Hair follicle dermal papilla cell (primary cell): ENCODE measurements at places on chromosomes 2 and 18. TPM values are rescaled to one million over a fixed set of nuclear protein-coding genes. Genes with fewer than 3 reads are reported as not detected.

COBLL1 gene
- 17.1 and 20.3 TPM in 2 replicates for total RNA-seq

SKOR2 gene
- not detected in 2 replicates for total RNA-seq

C2orf81 gene
- total RNA-seq: 3.1 and 3.8 TPM in 2 replicates

HOXD4 gene
- 8.0 and 10.5 TPM in 2 replicates for total RNA-seq

AGXT gene
- total RNA-seq: not detected in 2 replicates

DCDC2C gene
- not detected in 2 replicates for total RNA-seq
